ENCODE measurements at places on chromosomes 6 and 20. TPM values are rescaled to one million over a fixed set of nuclear protein-coding genes. Genes with fewer than 3 reads are reported as not detected.

The ZBTB46 gene
- 27.6 TPM for total RNA-seq

The PANK2 gene
- total RNA-seq, result 67.9 TPM

The NKX2-2 gene
- not detected for total RNA-seq

GRCh38 chr6:125718109-125718508 is 31.3 kb upstream of the HEY2 start:
- H3K36me3 ChIP-seq, result no peaks in the 10 kb centered on the region
- no peaks in the 10 kb centered on the region for H3K4me1 ChIP-seq
- H3K27me3 ChIP-seq, result no peaks in the 10 kb centered on the region
- no peak for DNase-seq
- H3K27ac ChIP-seq, result no peak overlapping the region

DNA sequence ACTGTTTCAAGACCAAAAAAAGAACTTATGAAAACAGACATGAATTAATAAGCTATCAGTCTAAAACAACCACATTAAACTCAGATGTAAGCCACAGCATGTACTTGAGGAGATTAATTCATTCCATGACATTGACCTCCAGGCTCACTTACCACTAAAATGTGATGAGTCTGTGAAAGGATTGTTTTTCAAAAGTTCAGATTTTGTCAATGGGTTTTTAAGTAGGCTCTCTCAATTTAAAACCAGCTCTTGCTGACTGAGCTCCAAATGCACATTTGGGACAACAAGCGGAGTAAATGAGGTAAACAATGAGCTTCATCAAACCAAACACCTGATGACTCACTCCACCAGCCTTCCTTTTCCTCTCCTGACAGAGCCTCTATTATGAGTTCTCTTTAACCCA is 197.0 kb downstream of the SIM1 start:
- H3K27me3 ChIP-seq, result no peaks in the 10 kb centered on the region
- no peak overlapping the region for H3K27ac ChIP-seq
- no peaks in the 10 kb centered on the region for H3K36me3 ChIP-seq
- no peak overlapping the region for H3K4me3 ChIP-seq

DNA sequence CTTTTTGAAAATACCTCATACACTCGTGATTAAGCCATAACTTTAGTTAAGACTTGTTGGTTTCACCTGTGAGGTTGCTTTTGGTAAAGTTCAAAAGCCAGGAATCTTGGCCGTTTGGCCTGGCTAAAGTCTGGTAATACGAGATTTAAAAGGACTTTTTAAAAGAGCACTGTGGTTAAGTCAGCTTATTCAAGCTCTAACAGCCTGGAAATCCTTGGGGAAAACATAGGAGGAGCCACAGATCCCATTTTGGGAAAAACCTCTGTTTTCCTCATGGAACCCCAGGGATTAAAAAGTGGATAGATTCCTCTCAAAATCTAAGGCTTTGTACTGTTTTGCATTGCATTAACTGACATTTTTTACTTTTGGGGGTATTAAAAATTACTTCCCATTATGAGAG is 13.7 kb upstream of the SLC22A16 start:
- no peak overlapping the region for H3K27ac ChIP-seq
- DNase-seq, result no peak
- H3K4me3 ChIP-seq, result no peak overlapping the region
- H3K27me3 ChIP-seq, result peaks cover 3% of the 10 kb centered on the region

GRCh38 chr6:85747093-85747492 is 104.4 kb upstream of the SYNCRIP start:
- H3K4me1 ChIP-seq, result no peaks in the 10 kb centered on the region
- no peak for DNase-seq
- H3K36me3 ChIP-seq, result no peaks in the 10 kb centered on the region
- H3K27ac ChIP-seq, result no peak overlapping the region

DNA sequence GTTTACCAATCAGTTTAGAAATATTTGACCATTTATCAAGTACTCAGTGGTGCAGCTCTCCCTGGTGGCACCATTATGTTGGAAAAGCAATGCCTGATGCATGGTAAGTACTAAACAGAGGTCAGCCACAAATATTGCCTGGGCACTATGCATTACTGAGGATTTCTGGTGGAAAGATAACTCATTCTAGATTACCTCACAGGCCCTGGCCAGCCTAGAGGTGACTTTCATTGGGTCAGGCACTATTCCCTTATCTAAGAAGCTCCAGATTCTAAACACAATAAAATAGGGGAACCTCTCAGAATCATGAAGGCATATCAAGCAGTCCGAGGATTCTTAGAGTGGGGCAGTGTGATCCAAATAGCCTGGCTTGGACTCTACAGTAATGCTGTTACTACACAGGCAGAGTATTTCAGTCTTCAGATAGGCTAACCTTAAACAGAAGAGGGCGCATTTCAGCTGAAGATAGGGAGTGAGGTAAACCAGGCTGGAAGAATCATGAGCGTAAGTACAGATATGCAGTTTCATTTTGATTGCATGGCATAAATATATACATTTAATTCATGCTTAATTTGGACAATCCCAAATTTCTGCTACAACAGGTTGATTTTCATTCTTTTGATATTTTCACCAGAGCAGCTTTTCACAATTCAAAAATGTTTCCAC is 12.1 kb downstream of the LGSN start:
- no peak overlapping the region for H3K4me3 ChIP-seq
- no peaks in the 10 kb centered on the region for H3K27me3 ChIP-seq
- H3K27ac ChIP-seq, result no peak overlapping the region
- no peak for DNase-seq
- no peaks in the 10 kb centered on the region for H3K4me1 ChIP-seq

- no peak overlapping the region for H3K27ac ChIP-seq
- peaks cover 5% of the 10 kb centered on the region for H3K36me3 ChIP-seq
- DNase-seq, result no peak
- no peak overlapping the region for H3K4me3 ChIP-seq
- no peaks in the 10 kb centered on the region for H3K27me3 ChIP-seq
- H3K4me1 ChIP-seq, result no peaks in the 10 kb centered on the region
Observed at GRCh38 chr6:154914288-154914687, 80.8 kb upstream of the TIAM2 start.

DNA sequence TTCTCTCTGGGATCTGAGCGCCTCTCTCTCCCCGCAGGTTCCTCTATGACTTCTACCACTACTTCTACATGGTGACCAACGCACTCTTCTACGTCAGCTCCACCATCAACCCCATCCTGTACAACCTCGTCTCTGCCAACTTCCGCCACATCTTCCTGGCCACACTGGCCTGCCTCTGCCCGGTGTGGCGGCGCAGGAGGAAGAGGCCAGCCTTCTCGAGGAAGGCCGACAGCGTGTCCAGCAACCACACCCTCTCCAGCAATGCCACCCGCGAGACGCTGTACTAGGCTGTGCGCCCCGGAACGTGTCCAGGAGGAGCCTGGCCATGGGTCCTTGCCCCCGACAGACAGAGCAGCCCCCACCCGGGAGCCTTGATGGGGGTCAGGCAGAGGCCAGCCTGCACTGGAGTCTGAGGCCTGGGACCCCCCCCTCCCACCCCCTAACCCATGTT is 36.3 kb upstream of the MRGBP start:
- no peak overlapping the region for H3K4me3 ChIP-seq
- peak; percentile 70 for DNase-seq
- H3K27me3 ChIP-seq, result peaks cover 10% of the 10 kb centered on the region
- no peaks in the 10 kb centered on the region for H3K4me1 ChIP-seq
- H3K27ac ChIP-seq, result no peak overlapping the region
- H3K36me3 ChIP-seq, result no peaks in the 10 kb centered on the region

DNA sequence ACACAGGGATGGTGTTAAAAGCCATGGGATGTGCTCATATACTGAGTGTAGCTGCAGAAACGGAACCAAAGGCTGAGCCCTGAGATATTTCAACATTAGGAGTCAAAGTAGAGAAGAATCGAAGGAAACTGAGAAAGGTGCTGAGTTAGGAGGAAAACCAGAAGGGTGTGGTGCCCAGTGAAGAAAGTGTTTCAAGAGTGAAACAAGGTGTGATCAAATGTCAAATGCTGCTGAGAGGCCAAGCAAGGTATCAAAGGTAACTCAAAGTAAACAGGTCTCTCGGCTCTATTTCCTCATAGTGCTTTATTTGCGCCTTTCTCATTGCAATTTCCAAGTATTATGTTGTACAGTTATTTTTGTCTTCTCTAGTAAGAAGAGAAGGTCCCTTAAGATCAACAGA is 94.1 kb downstream of the PRDM1 start:
- no peak overlapping the region for H3K4me3 ChIP-seq
- no peaks in the 10 kb centered on the region for H3K36me3 ChIP-seq
- H3K27ac ChIP-seq, result no peak overlapping the region
- H3K27me3 ChIP-seq, result no peaks in the 10 kb centered on the region
- no peak for DNase-seq

DNA sequence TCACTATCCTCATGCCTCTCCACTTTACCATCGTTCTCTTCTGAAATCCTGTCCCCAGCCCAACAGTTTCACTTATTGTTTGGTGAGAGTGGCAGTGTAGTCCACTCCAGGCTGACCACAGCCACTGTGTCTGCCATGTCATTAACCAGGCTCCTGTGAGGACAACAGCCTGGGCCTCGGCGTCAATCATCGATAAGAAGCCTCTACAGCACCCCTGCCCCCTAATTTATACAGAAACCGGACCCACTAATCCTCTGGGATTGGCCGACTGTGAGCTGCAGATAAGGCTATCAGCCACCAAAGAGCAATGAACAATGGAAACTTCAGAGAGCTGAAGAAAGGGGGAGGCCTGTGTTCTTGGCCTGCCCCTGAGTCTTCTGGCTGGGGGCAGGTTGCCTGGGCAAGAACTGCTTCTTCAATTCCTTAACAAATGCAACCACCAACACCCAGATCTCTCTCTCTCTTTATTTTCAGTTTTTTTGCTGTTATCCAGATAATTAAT is 3.4 kb downstream of the EGFL8 start:
- H3K36me3 ChIP-seq, result peaks cover 76% of the 10 kb centered on the region
- no peak overlapping the region for H3K27ac ChIP-seq
- H3K27me3 ChIP-seq, result no peaks in the 10 kb centered on the region
- peak; percentile 13 for DNase-seq
- H3K4me1 ChIP-seq, result no peaks in the 10 kb centered on the region

DNA sequence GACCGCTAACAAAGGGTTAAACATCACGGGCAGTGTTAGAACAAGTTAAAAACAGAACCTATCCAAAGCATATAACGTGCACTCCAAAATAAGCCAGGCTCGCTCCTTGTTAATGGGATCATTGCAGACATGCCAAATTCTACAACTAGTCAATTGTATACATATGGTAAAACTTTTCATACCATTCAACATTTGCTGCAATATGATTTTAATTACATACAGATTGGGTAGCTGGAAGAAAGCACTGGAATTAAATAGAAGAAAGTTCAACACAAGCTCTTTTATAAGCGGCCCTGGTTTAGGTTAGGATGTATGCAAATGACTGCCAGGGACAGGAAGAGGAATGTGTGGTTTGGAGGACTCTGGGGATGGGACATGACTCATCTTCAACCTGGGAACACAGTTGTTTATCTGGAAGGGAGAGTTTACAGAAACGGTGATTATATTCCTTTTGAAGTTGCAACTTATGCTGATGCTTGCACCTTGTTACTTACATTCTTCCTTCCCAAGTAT is 62.5 kb upstream of the TIAM2 start:
- no peaks in the 10 kb centered on the region for H3K36me3 ChIP-seq
- no peak overlapping the region for H3K4me3 ChIP-seq
- no peaks in the 10 kb centered on the region for H3K27me3 ChIP-seq
- H3K27ac ChIP-seq, result no peak overlapping the region
- no peaks in the 10 kb centered on the region for H3K4me1 ChIP-seq
- DNase-seq, result no peak

Measured in spleen (tissue), 13 donors.